SK-N-DZ (cell line): ENCODE measurements at places on chromosomes 5 and 9.
A peak's percentile ranks its signal among the peaks of the same experiment; 100 is the strongest.

DNA sequence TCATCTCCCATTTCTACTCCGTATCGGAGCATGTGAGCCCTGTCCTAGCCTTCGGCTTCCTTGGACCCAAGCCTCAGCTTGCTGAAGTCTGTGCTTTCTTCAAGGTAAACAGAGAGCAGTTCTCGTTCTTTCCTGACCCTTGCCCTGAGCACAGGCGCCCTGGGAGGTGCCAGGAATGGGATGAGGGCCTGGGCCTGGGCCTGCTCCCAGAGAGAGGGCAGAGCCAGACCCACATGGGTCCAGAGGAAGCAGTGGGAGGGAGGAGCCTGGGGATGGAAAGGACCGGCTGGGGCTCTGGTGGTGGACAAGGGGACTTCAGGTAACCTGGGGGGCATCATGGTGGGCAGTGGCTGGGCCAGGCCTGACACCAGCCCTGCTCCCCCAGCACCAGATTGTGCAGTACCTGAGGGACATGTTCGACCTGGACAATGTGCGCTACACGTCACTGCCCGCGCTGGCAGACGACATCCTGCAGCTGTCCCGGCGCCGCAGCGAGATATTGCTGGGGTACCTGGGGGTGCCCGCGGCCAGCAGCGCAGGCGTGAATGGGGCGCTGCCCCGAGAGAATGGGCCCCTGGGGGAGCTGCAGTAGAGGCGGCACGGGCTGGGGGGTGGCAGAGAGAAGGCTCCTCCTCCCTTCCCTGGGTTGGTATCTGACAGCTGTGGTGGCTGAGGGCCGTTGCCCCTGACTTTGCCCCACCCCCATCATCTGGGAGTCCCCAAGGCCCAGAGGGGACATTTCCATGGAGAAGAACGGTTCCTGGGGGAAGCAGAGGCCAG is 10.9 kb upstream of the DOLPP1 start:
- DNase-seq: no peak

- DNase-seq: no peak
Observed at GRCh38 chr9:14273696-14274121, 40.2 kb downstream of the NFIB start.

- no peak for DNase-seq
Observed at GRCh38 chr9:2933165-2934095, 89.5 kb upstream of the PUM3 start.

GRCh38 chr9:114072184-114073140 is 5.6 kb downstream of the AMBP start:
- DNase-seq: no peak

DNA sequence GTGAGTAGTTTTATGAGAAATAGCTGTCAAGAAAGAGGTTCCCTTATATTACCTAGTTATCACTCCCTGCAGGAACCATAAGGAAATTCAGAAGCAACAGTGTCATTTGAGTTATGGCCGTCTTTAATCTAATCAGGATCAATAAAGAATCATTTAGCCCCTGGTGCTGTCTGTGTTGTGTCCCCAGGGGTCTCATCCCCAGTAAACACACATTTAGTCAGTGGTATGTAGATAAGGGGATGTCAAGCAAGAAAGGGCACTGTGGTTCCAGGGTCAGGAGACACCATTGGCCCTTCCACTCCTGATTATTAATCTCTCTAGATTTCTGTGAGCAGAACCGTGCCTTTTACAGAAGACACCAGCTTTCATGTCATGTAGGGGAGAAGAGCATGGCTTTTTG is 158.0 kb upstream of the SEMA6A start:
- DNase-seq: peak; percentile 96

- no peak for DNase-seq
Observed at GRCh38 chr5:156197042-156197635, 129.8 kb upstream of the SGCD start.

DNA sequence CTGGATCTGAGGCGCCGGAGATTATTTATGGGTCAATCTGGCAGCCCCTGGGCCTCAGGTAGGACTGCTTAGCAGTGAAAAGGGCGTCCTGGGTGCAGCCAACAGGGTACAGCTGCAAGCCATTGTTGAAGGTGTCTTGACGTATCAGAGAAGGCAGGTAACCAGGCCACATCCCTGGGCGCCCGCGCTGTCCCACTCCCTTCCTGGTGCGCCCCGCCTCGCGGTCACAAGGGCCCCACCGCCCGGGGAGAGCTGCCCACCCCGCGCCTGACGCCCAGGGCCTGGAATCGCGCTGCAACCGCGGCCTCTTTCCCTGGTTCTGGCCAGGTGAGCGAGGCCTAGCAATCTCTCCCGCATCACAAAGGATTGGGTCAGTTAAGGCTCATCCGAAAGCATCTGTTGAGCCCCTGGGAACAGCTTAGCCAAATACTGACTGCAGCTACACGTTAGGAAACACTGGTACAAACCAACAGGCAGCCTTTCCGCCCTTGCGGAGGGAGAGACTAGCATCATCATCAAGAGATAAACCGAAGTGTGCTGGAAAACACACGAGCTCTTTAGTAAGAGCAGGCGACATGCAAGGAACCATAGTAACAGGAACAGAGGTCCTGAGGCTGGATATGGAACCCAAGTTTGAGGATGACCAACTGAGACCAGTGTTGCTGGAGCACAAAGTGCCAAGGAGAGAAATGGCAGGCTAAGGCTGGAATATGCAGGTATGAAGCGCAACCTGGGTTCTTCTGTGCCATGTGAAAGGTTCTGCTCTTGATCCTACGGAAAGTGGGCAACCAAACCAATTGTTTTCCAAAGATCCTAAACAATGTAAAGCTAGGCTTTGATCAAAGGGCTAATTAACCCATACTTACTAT is 3.6 kb downstream of the RPS23 start:
- no peak for DNase-seq

DNA sequence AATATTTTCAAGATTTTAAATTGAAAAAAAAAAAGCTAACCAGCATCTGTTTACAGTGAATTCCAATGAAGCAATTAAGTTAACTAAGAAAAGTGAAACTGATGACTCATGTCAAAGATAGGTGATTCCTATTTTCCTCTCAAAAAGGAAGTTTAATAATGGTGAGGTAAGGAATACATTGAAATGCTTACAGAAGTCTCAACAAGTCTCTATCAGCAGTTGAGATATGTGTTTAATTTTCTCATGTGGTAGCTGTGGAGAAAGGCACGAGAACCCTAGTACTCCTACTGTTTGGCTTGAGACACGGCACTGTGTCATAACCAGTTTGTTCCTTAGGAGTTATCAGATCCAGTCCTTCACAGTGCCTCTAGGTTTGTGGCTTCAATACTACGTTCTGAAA is 114.5 kb downstream of the SLC25A46 start:
- no peak for DNase-seq

DNA sequence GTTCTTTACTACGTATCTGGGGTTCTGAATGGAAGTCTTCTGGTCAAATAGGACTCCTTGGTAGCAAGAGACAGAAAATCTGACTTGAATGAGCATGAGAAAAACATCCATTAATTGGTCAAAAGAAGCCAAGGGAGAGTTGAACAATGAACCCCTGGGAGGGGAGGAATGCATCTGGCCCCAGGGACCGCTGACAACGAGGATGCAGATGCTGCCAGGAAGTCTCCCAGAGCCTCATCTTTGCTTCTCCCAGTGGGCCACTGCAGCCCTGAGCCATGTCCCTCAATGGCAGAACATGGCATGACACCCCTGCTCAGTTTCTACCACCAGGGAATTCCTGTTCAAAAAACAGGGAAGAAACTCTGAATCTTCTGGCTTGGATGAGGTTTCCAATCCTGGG is 50.5 kb upstream of the ICE1 start:
- DNase-seq: no peak

DNA sequence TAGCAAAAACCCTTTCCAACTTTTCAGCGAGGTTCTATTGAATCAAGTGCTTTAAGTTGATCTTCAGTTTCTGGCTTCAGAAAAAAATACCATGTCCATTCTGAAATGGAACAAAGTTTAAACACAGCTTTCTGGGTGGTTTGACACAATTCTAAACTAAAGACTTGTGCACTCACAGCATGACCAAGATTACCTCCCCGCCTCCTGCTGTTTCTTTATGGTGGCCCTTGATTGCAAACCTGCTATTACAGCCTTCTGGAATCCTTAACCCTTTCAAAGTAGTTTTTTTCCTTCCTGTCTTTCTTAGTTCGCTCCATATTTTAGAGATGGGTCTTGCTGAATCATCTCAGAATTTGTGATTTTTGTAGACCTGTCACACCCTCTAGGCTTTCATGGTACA is 135.9 kb upstream of the FBN2 start:
- DNase-seq: no peak

DNA sequence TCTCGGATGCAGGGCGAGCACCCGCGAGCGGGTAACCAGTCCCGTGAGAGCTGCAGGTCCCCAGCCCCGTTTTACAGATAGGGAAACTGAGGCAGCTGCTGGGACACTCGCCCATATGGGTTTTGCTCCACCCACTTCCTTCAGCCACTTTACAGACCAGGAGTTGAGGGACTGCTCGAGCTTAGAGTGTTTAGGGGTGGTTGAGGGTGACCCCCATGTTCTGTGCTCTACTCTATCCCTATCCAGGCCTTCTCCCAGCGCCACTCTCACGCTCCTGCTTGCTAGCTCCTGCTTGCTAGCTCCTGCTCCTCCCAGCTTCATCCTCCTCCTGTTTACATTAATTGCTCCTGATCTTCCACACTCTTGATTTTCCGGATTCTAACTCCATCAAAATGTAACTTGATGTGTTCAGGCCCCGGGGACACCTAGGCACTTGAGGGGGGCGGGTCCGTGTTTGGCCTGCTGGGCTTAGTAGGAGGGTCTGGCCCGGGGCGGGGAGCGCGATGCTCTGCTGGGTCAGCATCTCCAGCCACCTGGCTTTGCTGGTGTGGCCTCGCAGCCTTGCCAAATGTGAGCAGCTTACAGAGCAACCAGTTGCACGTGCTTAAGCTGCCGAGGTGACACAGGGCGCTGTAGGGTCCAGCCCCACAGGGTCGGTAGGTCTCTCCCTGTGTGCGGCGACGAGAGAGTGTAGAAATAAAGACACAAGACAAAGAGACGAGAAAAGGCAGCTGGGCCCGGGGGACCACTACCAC is 1.5 kb upstream of the PTGES2 start:
- DNase-seq: no peak

GRCh38 chr5:151577566-151577965 is 13.6 kb downstream of the FAT2 start:
- no peak for DNase-seq

- no peak for DNase-seq
Observed at GRCh38 chr9:89732295-89732938, 127.6 kb downstream of the GADD45G start.

- DNase-seq: no peak
Observed at GRCh38 chr5:135255461-135256178, 143.4 kb downstream of the MACROH2A1 start.

- no peak for DNase-seq
Observed at GRCh38 chr5:156188016-156188415, 138.9 kb upstream of the SGCD start.

DNA sequence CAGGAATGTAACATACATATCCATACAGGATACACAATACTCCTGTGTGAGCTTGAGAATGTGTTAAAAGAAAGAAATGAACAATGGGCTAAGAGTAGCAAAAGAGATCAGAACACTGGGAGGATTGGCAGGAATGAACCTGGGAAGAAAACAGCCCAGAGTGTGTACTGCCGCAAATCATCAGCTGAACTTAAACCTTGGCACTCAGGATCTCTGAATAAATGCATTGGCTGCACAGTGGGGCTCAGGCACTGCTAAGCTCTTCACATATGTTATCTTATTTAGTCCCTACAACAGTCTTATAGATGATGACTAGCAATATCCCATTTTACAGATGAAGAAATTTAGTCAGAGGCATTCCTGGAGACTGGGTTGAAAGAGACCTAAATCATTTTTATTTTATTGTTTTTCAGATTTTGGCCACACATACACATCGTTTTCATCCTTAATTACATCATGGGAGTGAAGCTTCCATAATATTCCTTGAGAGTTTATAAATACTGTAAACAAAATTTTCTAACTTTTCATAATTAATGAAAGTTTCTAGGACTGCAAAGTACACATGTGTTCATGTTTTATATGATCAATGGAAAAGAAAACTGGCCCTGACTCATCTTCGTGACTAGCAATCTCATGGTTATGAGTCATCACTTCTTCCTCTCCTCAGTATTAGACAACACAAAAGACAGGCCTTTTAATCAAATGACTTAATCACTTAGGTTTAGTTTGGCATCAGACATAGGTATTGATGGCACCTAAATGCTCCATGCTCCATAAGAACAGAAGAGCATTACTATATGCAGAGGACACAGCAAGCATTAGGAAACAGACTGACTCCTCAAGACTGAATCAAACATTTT is 59.2 kb downstream of the CDH18 start:
- DNase-seq: no peak

DNA sequence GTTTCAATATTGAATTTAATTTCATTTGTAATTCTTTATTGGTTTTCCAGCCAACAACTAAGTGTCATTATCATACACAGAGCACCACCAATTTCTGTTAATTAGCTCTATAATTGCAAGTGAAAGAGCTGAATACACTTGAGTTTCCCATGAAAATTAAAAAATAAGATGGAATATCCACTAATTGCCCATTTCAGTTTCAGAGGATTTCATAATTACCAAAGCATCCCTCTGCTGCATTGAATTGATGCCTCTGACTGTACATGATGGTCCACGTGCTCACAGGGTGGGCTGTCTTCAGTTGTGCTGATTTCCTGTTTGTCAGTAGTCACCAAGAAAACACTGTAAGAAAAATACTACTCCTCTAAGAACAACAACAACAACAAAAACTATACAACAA is 163.8 kb downstream of the CHSY3 start:
- no peak for DNase-seq

DNA sequence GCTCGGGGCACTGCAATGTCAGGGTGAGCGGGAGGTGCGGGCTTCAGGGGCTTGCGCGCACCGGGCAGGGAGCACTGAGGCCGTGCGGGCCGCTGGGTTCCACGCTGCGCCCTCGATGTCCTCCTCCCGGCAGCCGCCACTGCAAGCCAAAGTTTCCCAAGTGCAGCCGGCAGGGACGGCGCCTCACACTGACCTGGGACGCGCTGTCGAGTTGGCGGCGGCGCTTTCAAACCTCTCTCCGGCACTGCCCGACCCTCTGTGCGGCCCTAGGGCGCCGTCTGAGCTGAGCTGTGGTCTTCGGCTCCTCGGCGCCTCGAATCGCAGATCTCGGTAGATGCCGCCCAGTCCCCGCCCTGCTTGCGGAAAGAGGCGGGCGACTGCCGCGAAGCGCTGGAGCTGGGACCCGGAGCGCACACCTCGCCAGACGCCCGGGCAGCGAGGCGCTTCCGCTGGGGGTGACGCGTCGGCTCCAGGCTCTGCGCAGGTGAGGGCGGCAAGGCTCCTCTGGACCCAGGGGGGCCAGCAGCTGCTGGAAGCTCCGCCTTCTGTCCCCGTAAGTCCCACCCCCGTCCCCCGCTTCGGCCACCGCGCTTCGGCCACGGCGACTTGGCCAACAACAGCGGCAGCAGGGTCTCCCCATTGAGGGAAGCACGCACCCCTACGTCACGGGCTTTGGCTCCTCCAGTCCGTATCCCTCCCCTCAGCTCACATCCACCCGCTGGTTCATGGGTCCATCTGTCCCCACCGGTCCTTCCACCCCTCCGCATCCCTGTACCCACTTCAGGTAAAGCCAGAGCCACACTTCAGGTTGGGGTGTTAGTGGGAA is at the start of gene ANKRD34B:
ANKRD34B (minus strand) TSS at position 320 of the 826 bp plus-strand sequence. CDS start 10,261 bp downstream, outside the sequence.
- DNase-seq: peak; percentile 35

- DNase-seq: no peak
Observed at GRCh38 chr9:71509054-71509453, 259.3 kb downstream of the CEMIP2 start.

- no peak for DNase-seq
Observed at GRCh38 chr5:53965459-53965858, 344.9 kb downstream of the ARL15 start.

GRCh38 chr9:135615666-135616618 is 23.4 kb downstream of the GLT6D1 start:
- DNase-seq: no peak

GRCh38 chr5:32254881-32255539 is 57.7 kb downstream of the MTMR12 start:
- DNase-seq: no peak

GRCh38 chr5:39446231-39446630 is 21.5 kb upstream of the DAB2 start:
- DNase-seq: no peak
